WTC11 (cell line): ENCODE measurements at places on chromosomes 16 and 17. TPM values are rescaled to one million over a fixed set of nuclear protein-coding genes. Genes with fewer than 3 reads are reported as not detected.

- H3K36me3 ChIP-seq, result peaks cover 3% of the 10 kb centered on the region; the same call in 1 of the 2 replicates
- H3K4me1 ChIP-seq, result peaks cover 8% of the 10 kb centered on the region
- DNase-seq, result peak; percentile 55
- H3K27me3 ChIP-seq, result no peaks in the 10 kb centered on the region; the same call in 1 of the 2 replicates
- no peak overlapping the region for H3K4me3 ChIP-seq
Measured at GRCh38 chr17:7889166-7889955, 772 bp downstream of the CHD3 start.

- H3K27ac ChIP-seq, result no peak overlapping the region
- H3K27me3 ChIP-seq, result 0 out of 2 replicates have a peak, but pooled peaks cover 6% of the 10 kb centered on the region
- DNase-seq, result no peak
- no peaks in the 10 kb centered on the region for H3K4me1 ChIP-seq
Measured at GRCh38 chr16:27164352-27164751, 39.0 kb upstream of the KDM8 start.

- no peak for DNase-seq
- no peaks in the 10 kb centered on the region; the same call in 1 of the 2 replicates for H3K27me3 ChIP-seq
- H3K4me3 ChIP-seq, result no peak overlapping the region
Measured at GRCh38 chr16:80041410-80041809, 440.9 kb upstream of the MAF start.

GRCh38 chr16:11023262-11024039 is 79.1 kb downstream of the CLEC16A start:
- H3K27me3 ChIP-seq, result no peaks in the 10 kb centered on the region
- H3K27ac ChIP-seq, result no peak overlapping the region
- no peak for DNase-seq
- no peak overlapping the region for H3K4me3 ChIP-seq
- H3K36me3 ChIP-seq, result peaks cover 26% of the 10 kb centered on the region

DNA sequence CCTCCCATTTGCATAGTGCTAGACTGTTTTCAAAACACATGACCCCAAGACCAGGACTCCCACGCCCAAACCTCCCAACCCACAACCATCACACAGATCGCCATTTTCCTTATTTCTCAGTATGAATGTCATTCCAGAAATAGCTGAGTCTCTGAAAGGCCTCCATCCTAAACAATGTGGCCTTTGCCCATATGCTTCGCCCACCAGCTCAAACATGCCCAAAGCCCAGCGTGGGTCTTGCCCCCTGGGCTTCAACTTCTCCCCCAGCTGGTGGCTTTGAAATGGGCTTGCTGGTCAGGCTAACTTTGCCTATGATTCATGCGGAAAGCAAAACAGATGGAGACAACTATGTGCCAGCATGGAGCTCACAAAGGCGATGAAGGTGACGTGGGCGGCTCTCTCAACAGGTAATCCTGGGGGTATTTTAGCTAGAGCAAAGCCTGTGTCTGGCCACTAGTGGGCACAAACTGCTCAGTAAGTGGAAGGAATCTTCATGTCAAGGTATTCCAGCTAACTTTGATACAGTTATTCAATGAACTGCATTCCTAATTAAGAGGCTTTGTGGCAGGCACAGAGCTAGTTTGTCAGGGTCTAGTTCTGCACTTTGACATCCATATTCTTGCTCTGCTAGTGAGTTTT is 17.1 kb downstream of the PMP22 start:
- H3K36me3 ChIP-seq, result no peaks in the 10 kb centered on the region
- no peak overlapping the region for H3K4me3 ChIP-seq
- peak; percentile 24 for DNase-seq
- no peaks in the 10 kb centered on the region for H3K27me3 ChIP-seq
- no peak overlapping the region for H3K27ac ChIP-seq

DNA sequence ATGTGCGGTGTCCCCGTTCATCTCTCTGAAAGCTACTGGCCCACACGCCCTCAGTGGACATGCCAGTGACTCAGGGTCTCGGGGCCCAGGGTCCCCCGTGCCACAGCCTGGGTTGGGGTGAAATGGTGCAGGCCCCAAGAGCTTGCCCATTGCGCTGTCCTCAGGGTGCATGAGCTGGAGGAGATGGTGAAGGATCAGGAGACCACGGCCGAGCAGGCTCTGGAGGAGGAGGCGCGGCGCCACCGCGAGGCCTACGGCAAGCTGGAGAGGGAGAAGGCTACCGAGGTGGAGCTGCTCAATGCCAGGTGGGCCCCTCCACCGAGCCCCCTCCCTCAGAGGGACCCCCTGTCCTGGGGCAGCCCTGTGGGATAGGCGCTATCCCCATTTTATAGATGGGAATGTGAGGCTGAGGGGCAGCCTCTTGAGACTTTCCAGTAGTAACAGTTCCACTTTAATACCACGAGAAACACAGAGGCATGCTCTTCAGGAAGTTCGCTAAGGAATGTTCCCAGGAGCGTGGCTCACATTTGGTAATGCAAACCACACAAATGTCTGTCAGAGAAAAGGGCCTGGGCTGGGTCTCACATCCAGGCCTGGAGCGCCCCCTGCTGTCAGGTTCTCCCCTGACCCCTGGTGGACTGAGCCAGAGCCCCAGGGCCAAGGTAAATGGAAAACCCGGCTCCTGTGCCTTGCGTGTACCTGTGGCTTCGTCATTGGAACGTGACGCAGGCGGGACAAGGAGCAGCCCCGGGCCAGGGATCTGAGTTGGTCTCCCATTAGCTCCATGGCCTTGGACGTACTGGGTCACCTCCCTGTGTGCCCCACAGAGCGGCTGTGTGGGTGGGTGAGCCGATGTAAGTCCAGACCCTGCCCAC is 133.7 kb downstream of the RAB11FIP4 start:
- DNase-seq, result peak; percentile 97
- H3K4me1 ChIP-seq, result no peaks in the 10 kb centered on the region
- H3K27me3 ChIP-seq, result no peaks in the 10 kb centered on the region
- H3K27ac ChIP-seq, result no peak overlapping the region
- no peak overlapping the region for H3K4me3 ChIP-seq

DNA sequence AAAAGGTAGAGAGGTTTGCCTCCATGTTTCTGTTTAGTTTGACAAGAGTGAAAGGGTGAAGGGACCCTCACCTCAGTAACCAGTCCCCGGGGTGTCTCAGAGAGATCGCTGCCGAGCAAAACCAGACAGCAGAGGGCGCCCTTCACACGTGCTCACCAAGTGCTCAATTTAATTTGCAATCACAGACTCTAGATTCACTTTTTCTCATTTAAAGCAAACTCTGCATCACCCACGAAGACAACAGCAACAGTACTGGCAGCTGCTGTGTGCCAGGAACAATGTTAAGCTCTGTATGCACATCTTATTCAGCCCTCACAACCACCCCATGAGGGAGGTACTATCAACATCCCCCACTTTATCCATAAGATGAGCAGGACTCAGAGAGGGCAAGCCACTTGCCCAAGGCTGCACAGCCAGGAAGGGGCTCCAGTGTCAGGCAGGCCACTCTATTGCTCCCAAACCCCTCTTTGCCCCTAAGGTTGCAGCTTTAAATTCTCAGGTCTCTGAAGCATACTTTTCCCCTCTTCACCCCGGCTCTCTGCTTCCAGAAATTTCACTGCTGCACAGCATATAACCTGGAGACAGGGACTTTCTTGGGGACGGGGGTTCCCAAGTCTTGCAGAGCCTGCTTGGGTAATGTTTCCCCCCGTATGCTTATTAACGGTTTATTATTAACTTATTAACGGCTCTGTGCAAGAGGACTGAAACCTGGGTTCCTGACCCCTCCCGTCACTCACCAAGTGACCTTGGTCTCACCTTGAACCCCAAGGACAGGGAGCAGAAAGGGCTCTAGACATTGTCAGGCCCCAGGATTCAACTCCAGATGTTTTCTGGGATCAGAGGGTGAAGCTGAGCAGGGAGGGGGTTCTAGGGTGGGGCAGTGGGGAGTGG is 70.9 kb downstream of the CNGB1 start:
- DNase-seq, result peak; percentile 84
- H3K4me3 ChIP-seq, result no peak overlapping the region
- no peaks in the 10 kb centered on the region for H3K36me3 ChIP-seq
- peaks cover 9% of the 10 kb centered on the region; the same call in 1 of the 2 replicates for H3K4me1 ChIP-seq

- H3K4me3 ChIP-seq, result no peak overlapping the region
- H3K27me3 ChIP-seq, result no peaks in the 10 kb centered on the region
- H3K36me3 ChIP-seq, result peaks cover 52% of the 10 kb centered on the region
- peak overlapping the region; percentile 11; the same call in 1 of the 2 replicates for H3K27ac ChIP-seq
Measured at GRCh38 chr17:68047153-68047846, 11.8 kb downstream of the KPNA2 start.

DNA sequence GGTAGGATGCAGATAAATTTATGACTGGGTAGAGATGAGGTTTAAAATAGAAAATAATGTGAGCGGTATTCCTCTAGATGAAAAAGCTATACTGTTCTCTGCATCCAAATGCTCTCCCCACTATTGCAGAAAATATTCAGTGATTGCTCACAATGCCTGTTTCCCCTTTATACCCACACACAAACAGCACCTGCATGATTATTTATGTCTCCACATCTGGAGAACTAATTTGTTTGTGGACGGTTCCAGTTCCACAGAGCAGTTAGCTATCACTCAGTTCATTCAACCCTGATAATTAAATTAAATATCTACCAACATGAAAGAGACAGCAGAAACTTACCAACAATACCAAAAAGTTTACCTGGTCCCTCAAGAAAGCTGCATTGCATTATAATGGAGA is 800.0 kb downstream of the CDH11 start:
- no peak overlapping the region for H3K4me3 ChIP-seq
- H3K27me3 ChIP-seq, result no peaks in the 10 kb centered on the region
- no peaks in the 10 kb centered on the region for H3K4me1 ChIP-seq
- DNase-seq, result no peak

DNA sequence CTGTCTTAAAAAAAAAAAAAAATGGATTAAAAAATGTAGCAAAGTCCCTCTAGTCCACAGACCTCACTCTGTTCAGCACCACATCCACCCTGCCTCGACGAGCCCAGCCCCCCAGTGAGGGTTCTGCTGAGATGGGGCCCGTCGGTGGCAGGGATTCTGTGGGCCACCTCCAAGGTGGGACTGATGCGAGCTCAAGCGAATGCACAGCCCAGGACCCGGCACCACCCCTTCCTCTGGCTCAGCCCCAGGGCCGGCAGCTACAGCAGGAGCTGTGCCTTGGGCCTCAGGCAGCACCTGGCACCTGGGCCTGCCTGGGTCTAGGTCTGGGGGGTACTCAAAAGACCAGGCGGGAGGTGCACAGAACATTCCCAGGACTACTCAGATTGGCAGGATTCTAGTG is 59.5 kb downstream of the ZNF778 start:
- H3K27ac ChIP-seq, result peak overlapping the region; percentile 66
- H3K4me1 ChIP-seq, result no peaks in the 10 kb centered on the region
- no peak overlapping the region for H3K4me3 ChIP-seq
- no peak for DNase-seq
- H3K36me3 ChIP-seq, result peaks cover 23% of the 10 kb centered on the region
- H3K27me3 ChIP-seq, result no peaks in the 10 kb centered on the region

GRCh38 chr16:19771796-19772195 is 53.7 kb downstream of the IQCK start:
- H3K27ac ChIP-seq, result no peak overlapping the region
- H3K36me3 ChIP-seq, result peaks cover 22% of the 10 kb centered on the region
- no peaks in the 10 kb centered on the region for H3K27me3 ChIP-seq

TTYH2 gene
- total RNA-seq, result 3.5 to 5.1 TPM (median 4.5 TPM) in 3 replicates

NGFR gene
- 11.3 to 12.4 TPM (median 12.1 TPM) in 3 replicates for total RNA-seq

OTOP2 gene
- not detected in 3 replicates for total RNA-seq
